CD4-positive, alpha-beta T cell treated with Interleukin-2 at 100 ng/mL for 4 hours (primary cell): ENCODE measurements at places on chromosomes 13 and 19.

DNA sequence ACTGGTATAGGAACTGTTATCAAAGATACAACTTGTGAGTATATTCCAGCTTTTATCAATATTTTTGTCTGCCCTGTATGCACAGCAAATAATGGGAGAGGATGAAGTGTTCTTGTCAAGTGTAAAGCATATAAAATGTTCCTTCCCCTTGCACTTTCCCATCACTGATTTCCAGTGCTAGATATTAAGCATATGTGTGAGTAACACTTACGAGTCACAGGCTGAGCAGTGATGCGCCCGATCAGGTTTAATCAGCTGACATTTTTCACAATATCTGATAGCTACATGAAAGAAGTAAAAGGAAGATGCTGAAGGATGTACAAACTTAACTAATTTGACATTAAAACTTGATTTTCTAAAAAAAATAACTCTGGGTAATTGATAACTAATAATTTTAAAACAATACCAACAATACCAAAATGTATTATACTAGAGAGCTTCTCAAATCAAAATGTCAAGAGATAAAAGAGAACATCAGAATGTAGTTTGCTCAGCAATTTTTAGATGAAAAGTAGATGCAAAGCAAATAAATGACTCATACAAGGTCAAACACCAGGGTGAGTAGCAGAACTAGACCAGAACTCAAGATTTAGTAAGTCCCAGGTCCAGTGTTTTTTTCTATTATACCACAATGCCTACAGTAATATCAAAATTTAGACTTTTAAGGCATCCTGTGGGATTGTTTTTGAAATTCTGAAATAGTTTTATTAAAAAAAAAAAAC is 56.4 kb downstream of the ZDHHC20 start:
- peak; percentile 20 for DNase-seq

DNA sequence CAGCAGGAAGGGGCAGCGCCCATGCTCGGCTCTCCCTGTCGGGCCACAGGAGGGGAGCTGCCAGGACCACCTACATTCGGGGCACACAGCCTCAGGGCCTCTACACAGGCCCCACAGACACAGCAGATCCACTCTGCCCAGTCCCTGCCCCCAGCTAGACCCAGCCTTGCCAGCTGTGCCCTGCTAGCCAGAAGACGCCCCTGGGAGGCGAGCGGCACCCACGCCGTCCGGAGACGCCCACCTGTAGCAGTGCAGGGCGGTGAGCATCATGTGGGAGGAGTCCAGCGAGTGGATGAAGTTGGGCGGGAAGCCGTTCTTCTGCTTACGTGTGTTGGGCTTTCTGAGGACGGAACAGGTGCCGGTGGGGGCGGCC is 15.1 kb downstream of the POLRMT start:
- no peak for DNase-seq

- no peak for DNase-seq
These were observed 33.3 kb downstream of the CEBPA start for GRCh38 chr19:33269016-33269415.

DNA sequence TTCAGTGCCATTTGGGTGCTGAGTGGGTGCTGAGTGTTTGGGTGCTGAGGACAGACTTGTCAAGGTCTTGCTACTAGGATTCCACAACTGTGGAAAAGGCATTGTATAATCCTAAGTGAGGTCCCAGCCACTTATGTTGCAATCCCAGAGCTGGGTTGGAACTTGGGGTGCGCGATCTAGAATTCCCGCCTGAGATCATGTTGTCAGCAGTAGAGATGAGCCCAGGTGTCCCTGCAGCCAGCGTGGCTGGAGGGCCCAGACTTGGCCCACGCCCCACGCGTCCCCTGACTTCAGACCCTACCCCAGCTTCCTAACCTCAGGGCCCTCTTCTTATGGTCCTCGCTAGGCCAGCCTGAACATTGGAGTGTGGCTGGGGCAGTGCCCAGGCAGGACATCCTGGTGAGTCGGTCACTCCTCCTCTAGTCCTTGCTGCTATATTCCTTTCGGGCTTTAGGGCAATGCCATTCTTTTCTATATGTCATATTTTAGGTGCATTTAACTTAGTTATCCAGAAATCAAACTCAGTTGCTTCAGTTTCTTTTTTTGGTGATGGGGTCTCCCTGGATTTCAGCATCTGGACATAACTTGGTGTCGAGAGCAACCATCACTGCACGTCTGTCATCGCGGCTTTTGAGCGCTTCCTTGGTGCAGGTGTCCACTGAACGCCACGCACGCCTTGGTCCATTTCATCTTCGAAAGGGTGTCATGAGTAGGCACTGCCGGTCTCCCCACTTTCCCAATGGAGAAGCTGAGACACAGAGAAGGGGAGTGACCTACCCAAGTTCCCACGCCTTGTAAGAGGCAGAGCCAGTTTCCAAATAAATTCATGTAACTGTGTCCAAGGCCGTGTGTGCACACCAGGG is 46.4 kb upstream of the F7 start:
- DNase-seq: no peak

GRCh38 chr13:98675066-98675465 is 77.4 kb downstream of the SLC15A1 start:
- no peak for DNase-seq

GRCh38 chr19:1239796-1240737 is 1.5 kb upstream of the ATP5F1D start:
- peak; percentile 89 for DNase-seq

DNA sequence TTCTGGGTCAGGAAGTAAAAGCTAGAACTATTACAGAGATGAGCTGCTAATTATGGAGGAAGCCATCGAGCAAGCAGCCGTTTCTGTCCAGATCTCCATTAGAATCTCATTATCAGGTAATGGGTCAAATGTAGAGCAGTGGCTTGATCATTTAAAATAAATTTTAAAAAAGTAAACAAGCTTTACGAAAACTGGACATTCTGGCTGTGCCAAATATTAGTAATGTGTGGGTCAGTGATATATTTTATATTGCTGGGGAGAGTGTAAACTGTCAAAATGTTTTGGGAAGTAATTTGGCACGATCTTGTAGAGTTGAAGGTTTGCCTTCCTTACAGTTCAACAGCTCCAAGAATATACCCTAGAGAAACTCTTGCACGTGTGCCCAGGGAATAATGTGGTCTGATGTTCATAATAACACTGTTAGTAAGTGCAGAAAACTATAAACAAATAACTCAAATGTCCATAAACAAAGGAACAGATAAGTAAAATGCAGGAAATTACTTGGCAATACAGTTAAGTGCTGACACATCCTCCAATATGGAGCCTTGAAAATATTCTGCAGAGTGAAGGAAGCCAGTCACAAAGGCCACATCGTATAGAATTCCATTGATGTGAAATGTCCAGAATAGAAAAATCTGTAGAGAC is 127.2 kb upstream of the UBL3 start:
- DNase-seq: no peak

DNA sequence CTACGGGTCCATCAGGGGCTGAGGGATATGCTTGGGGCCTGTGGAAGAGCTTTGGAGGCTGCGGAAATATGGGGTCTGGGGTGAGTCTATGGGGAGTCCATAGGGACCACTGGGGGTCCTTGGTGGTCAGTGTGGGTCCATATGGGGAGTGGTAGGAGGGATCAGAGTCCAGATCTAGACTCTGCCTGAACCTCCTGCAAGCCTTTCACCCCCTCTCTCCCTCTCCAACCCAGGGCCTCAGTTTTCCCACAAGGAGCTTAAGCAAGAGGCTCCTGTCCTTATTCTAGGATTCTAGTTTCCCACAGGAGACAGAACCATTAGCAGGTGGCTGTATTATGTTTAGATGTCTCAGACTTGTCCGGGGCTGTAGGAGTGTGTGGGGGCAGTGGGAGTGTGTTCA is 161.9 kb upstream of the TSHZ3 start:
- DNase-seq: no peak

DNA sequence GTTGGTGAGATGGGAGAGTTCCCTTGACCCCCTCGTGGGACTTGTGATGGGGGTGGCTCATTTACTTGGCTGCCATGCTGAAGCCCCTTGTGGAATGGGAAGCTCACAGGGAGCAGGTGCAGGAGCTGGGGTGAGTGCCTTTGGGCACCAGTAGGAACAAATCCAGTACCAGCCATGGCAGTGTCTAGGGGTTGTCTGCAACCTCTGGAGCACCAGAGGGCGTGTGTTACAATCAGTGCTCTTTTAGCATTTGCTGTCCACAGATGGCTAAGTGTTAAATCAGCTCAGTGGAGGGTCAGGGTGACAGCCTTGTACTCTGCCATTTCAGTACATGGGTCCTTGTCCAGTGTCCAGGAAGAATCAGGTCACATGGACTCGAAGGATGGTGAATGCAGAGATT is 75.6 kb downstream of the ATP8A2 start:
- no peak for DNase-seq

DNA sequence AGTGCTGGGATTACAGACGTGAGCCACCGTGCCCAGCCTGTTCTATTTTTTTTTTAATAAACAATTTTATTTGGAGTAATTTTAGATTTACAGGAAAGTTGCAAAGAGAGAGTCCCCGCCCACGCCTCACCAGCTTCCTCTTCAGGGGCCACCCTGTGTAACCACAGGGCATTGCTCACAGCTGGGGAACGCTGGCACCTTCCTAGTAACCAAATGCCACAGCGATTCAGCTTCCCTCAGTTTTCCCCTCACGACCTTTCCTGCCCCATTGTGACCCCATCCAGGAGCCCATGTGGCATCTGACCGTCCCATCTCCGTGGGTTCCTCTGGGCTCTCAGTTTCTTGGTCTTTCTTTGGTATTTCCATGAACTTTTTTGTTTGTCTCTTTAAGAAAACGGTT is 83.9 kb downstream of the GNG7 start:
- peak; percentile 75 for DNase-seq

GRCh38 chr13:27981006-27981708 is 7.3 kb downstream of the URAD start:
- no peak for DNase-seq

DNA sequence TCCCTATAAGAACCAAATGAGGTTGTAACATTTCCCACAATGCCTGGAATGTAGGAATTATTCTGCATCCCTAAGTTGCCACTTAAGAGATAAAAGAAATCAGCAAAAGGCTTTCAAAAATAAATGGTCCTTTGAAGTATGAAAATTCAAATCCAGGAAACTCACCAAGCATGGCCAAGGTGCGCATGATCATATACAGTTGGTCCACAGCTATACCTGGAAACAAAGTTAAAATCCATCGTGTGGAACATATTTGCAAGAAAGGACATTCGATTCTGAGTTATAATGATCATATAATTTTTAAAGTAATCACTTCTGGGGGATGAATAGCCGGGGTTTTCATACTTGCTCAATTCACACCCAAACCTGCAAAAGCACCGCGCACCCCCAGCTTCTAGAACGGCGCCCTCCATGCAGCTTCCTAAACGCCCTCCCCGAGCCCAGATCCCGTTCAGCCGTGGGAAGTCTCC is 525 bp downstream of the CARS2 start:
- no peak for DNase-seq

GRCh38 chr19:38209671-38210457 is 14.2 kb downstream of the DPF1 start:
- no peak for DNase-seq

DNA sequence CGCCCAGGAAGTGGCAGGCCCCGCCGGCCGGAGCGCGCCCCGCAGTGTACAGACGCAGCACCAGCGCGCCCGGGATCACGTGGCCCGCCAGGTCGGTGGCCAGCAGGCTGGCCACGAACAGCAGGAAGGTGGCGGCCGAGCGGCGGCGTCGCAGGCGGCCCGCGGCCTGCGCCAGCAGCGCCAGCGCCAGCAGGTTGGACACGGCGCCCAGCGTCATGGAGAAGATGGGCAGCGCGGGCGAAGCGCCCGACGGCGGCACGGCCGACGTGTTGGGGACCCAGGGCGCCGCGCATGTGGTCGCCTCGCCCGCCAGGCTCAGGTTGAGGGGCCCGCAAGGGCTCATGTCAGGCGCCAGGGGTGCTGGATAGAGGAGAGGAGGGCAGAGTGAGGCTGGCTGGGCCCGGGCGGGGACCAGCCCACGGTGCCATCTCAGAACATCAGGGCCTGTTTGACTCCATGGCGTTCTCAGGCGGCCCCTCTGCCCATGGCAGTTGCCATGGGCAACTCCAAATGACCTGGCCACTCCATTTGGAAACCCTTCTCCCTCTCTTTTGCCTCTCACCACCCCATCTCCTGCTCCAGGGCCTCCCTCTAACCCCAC is 1.1 kb downstream of the PTGER1 start:
- no peak for DNase-seq

DNA sequence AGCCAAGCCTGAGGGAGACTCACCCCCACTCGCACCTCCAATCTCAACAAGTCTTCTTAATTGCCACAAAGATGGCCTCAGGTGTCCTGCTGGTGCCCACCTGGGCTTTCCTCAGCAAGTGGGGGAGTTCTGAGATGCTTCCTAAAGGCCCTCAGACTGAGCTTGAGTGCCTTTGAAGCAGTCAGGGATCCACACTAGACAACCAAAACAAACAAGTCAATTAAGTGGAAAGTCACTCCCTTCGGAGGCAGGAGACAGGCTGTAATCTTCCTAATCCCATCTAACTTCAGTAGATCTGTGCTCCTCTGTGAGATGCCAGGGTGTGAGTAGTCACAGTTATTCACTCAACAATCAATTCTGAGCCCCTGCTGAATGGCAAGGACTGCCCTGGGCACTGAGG is 68.3 kb upstream of the SERP2 start:
- DNase-seq: no peak

DNA sequence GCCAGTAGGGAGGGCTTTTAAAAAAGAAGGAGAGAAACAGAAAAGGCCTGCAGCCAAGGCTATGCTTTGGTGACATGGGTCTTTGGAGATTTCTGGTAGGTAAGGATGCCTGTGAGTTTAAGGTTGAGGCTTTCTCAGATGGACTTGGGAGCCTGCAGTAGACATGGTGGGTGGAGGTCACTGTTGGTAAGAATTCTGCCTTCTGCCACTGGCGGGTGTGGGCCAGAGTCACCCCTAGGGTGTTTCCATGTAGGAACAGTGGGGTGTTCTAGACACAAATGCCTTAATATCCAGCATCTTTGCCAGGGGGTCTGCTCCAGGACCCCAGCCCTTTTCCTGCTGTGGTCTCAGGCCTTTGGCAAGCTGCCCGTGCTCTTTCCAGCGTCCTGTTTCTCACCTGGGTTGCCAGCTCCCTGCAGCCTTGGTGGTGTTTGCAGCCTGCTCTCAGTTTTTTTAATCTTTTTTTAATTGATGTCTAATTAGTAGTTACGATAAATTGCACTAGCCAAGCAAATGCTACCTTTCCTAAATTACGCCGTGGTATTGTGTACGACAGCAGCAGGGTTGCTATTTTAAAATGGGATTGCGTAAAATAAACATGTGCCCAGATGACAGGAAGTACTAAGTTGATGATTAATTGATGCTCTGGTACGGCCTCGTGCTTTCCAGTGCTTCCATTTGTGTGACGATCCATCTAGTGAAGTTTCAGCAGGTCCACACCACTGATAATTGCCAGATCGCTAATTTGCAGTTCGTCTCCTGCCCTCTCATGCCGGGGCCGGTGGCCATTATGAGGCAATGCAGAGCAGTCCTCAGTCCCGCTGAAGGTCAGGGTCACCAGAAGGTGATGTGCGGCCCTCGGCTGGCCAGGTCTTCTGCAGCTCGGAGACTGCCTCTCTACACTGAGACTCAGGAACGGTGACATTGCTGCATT is 35.3 kb upstream of the NPAS1 start:
- no peak for DNase-seq

GRCh38 chr13:57865600-57866294 is 234.2 kb downstream of the PCDH17 start:
- no peak for DNase-seq
